ENCODE measurements at places on chromosomes 6 and 20.

- no peak for DNase-seq
These were observed 76.4 kb downstream of the TMEM242 start for GRCh38 chr6:157246771-157247484.

- no peak for DNase-seq
These were observed 373.8 kb downstream of the GJA1 start for GRCh38 chr6:121809211-121809610.

- DNase-seq, result no peak
These were observed 37.4 kb upstream of the HDAC2 start for GRCh38 chr6:114008331-114008730.

DNA sequence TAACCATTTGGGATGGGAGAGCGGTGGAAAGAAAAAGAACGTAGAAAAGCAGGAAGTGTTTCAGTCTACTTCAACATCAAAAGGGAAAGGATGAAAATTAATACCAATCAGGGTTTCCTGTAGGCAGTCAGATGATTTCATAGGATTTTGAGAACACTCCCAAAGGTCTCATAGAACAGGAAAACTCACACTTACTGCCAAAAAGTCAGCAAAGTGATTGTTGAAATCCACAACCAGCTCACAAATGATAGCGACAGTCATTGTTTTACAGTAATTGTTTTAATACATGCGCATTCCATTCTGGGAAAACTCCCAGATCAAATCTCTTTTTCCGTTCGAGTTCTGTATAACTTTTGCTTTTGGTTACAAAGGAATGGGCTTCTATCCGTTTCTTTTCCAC, 5.3 kb upstream of the CNKSR3 start:
- DNase-seq, result no peak

DNA sequence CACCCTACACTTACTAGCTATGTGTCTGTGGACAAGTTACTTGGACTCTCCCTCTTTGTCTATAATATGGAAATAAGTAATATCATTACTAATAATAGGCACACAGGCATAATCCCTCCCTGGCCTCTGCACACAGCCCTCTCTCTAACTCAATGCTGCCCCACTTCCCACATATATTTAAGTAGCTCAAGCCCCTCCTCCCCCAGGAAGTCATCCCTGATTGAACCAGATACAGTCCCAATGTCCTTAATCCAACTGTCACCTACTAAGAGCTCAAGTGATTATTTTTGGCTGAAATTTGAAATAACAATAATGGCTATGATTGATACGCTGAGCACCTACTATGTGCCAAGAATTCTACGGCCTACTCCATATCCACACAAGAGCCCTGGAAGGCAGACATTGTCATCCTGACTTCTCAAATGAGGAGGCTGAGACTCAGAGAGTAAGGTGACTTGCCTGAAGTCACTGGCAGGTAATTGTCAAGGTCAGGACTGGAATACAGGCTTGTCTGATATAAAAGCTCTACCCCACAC, 29.4 kb downstream of the MRPL14 start:
- DNase-seq, result no peak

GRCh38 chr6:93586306-93586705, 166.9 kb upstream of the EPHA7 start:
- no peak for DNase-seq

DNA sequence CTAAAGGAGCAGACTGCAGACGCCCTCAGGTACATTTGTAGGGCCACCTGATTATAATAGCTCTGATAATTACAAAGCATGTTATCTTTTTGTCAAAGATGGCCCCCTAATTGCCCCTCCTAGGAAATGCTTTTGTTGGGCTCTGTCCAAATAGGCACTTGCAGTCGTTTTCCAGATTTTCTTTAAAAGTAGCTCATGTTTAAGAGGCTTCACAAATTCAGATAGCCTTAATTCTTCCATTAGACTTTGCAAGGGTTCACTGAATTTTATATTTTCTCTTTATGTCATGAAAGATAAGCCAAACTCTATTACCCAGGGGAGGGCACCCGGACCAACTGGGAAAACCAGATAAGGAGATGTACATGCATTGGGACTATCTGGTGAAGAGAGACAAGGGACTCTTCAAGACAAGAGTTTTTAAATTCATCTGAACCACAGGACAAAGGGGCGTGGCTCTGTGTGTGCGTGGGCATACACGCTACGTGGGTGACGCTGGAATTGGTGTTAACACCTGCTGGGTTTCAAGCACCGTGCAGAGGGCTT, 95.6 kb downstream of the TOX2 start:
- no peak for DNase-seq

- no peak for DNase-seq
These were observed 135.8 kb upstream of the AFDN start for GRCh38 chr6:167690931-167691330.

DNA sequence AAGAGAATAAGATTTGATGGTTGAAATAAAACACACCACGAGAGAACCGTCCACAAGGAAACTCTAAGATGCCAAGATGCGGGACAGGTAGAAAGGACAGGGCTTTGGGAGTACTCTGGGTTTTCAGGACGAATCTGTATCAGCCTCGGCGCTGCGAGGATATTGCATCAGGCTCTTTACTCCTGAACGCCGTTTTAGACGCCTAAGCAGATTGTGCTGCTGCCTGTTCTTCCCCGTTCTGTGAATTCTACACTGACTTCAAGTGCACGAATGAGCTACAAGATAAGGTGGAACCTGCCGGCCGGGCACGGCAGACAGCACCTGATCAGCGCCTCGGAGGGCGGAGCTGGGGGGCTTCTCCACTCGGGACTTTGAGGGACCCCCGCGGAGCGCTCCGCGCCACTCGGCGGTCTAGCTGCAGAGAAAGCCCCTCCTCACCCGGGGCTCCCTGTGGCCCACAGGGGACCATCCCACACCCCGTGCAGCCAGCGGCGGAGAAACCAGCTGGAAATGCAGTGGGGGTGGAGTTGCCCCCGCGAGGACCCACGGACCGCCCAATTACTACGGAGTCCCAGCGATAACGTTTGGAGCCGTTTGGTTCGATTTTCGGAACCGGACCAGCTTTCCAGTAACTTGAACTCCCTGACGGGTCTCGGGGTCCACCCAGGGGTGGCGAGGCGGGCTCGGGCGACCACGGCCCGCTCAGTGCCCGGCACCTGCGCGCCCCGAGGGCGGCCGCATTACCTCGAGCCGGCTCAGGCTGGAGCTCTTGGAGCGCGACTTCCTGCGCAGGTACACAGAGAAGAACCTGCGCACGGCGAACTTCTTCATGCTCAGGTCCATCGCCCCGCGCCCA, 646 bp downstream of the RPS6KA2 start:
- no peak for DNase-seq

GRCh38 chr6:4114123-4114522, 21.3 kb downstream of the ECI2 start:
- no peak for DNase-seq

GRCh38 chr6:161486361-161487216, 212.7 kb upstream of the AGPAT4 start:
- DNase-seq, result no peak

DNA sequence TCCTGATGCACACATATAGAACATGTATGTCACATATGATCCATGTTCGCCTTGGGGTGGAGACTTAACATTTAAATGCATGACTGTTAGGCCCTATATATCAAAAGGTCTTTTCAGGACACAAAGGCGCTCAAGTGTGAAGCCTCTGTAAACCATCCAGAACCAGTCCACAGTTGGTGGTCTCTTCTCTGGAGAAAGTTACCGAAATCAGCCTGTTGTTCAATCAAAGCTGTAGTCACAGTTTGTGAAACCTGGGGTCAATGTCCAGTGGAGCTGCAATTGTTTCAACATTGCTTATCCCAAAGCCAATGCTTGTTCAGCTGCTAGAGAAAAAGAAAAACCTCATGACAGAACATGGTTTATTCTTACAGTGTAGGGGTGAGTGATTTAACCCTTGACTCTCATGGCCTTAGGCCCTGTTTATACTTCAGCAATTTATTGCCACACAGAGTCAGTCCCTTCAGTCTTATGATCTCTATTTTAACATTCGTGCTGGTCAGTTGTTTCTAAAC, 193.6 kb upstream of the CST7 start:
- no peak for DNase-seq

DNA sequence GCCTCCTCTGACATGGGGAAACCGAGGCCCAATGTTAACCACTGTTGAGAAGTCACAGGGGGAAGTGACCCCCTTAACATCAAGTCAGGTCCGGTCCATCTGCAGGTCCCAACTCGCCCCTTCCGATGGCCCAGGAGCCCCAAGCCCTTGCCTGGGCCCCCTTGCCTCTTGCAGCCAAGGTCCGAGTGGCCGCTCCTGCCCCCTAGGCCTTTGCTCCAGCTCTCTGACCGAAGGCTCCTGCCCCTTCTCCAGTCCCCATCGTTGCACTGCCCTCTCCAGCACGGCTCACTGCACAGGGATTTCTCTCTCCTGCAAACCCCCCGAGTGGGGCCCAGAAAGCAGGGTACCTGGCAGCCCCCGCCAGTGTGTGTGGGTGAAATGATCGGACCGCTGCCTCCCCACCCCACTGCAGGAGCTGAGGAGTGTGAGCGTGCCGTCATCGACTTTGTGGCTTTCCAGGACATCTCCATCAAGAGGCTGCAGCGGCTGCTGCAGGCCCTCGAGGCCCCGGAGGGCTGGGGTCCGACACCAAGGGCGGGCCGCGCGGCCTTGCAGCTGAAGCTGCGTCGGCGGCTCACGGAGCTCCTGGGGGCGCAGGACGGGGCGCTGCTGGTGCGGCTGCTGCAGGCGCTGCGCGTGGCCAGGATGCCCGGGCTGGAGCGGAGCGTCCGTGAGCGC, 1.6 kb downstream of the TNFRSF6B start:
- no peak for DNase-seq

GRCh38 chr6:91786474-91787184, 1199.8 kb upstream of the MAP3K7 start:
- DNase-seq, result no peak

DNA sequence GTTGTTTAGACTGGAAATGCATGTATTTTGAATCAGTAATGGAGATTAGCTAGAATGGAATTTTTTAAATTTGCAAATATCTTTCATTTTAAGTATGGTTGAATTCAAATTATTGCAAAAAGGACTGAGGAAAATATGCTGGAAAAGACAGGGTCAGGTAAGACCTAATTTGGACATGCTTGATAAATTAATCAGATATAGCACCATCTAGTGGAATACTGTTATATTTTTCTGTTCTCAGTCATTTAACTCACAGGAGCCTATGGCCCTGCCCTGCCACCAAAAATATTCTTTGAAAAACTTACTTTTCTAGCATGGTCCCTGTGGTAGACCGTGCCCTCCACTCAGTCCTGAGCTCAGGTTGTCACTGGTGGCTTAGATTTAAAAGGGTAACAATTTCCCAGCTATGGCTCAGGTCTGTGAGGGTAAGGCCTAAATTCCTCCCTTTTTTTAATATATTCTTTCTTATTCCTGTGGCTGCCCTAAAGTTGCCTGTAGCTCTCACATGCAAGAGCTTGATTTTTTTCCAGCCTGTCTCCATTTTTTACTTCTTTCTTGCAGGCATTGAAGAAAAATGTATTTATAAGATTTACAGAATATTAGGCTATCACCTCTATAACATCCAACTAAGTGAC, 25.3 kb upstream of the KIAA1586 start:
- DNase-seq, result no peak

DNA sequence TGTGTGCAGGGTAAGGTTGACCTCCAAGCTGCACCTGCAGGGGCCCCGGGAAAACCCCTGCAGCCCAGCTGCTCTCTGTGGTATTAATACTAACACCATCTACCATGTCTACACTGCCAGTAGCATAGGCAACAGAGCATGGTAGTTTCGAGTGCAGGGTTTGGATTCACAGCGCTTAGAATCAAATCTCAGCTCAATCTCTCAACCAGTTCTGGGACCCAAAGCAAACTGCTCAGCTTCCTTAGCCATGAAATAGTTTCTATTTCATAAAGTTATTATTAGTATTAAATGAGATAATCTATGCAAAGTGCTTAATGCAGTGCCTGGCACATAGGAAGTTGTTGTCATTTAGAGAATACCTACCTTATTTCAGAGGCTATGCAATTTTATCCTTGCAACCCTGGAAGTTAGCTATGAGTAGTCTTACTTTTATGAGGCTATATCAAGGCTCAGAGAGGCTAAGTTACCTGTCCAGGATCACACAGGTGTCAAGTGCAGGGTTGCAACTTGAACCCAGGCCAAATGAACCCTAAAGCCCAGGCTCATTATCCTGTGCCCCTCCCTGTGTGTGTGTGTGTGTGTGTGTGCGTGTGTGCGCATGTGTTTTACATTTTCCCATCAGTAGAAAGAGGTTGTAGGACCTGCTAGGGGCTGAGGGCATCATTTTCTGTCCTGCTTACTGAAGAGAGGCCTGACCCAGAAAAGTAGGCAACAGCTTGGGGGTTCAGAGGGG, 27.6 kb upstream of the MRPS18A start:
- no peak for DNase-seq

DNA sequence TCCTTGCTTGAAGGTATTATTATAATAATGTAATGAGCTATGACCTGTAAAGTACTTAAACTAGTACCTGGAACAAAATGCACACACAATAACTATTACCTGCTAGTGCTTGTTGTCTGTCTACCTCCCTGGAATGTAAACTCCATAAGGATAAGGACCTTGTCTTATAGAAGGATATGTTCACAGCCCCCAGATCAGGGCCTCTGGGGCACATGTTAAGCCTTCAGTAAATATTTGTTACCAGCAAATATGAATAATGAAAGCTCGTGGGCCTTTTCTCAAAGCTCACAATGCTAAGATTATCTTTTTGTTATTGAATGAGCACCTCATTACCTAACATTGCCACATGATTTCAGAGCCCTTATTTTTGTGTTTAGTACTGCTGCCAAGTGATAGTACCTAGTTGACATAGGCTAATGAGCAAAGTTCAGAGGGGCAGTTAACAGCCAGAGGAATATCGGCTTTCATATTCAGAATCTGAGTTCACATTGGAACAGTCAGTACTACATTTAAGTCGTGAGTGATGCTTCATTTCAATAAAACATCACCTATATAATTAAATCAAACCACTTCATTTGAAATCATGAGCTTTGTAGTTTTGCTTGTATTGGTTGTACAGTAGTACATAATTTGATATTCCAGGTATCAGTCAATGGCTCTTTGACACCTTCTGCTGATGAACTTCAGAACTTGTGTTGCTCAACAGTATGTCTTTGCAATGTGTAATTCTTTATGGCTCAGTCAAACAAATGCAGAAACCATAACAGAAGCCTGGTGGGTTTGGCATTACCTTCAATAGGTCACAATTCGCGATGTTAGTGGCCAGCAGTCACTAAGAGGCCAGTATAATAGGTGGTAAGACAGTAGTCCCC, 11.8 kb upstream of the SMLR1 start:
- DNase-seq, result no peak

- DNase-seq, result no peak
These were observed 69.8 kb downstream of the TMEM170B start for GRCh38 chr6:11607383-11607782.

- DNase-seq, result no peak
These were observed 82.0 kb downstream of the SLC35F1 start for GRCh38 chr6:117989086-117989485.

GRCh38 chr6:168713839-168714238, 272.9 kb downstream of the SMOC2 start:
- DNase-seq, result no peak

- DNase-seq, result no peak
These were observed 98.4 kb upstream of the KCNG1 start for GRCh38 chr20:51121272-51121671.

Data from stimulated activated CD8-positive, alpha-beta memory T cell treated with anti-CD3 and anti-CD28 coated beads, Interleukin-7, amount 100 ng/mL, for 24 hours (primary cell).